CD8-positive, alpha-beta memory T cell (primary cell): ENCODE measurements at places on chromosomes 1 and 21. TPM values are rescaled to one million over a fixed set of nuclear protein-coding genes. Genes with fewer than 3 reads are reported as not detected.

Gene TTC22
- 5.6 TPM for polyA plus RNA-seq

Gene FCRL2
- polyA plus RNA-seq: not detected

Gene SPRR2F
- polyA plus RNA-seq: not detected

Gene SPATA45
- not detected for polyA plus RNA-seq

Gene FAM72B
- polyA plus RNA-seq: 0.15 TPM

Gene HTR6
- polyA plus RNA-seq: not detected

Gene TPR
- 73.4 TPM for polyA plus RNA-seq

Gene CENPS
- 9.7 TPM for polyA plus RNA-seq

Gene MNDA
- 0.59 TPM for polyA plus RNA-seq

Gene GPR89A
- 20.8 TPM for polyA plus RNA-seq
